ENCODE measurements at places on chromosomes 1 and 21. TPM values are rescaled to one million over a fixed set of nuclear protein-coding genes. Genes with fewer than 3 reads are reported as not detected.

GRCh38 chr1:15684042-15684461 is at the start of gene PLEKHM2:
Gene PLEKHM2, plus strand, starts transcription at chr1:15684320. Its CDS starts 239 bp downstream, at chr1:15684559.
- ATAC-seq, result peak; percentile 84

DNA sequence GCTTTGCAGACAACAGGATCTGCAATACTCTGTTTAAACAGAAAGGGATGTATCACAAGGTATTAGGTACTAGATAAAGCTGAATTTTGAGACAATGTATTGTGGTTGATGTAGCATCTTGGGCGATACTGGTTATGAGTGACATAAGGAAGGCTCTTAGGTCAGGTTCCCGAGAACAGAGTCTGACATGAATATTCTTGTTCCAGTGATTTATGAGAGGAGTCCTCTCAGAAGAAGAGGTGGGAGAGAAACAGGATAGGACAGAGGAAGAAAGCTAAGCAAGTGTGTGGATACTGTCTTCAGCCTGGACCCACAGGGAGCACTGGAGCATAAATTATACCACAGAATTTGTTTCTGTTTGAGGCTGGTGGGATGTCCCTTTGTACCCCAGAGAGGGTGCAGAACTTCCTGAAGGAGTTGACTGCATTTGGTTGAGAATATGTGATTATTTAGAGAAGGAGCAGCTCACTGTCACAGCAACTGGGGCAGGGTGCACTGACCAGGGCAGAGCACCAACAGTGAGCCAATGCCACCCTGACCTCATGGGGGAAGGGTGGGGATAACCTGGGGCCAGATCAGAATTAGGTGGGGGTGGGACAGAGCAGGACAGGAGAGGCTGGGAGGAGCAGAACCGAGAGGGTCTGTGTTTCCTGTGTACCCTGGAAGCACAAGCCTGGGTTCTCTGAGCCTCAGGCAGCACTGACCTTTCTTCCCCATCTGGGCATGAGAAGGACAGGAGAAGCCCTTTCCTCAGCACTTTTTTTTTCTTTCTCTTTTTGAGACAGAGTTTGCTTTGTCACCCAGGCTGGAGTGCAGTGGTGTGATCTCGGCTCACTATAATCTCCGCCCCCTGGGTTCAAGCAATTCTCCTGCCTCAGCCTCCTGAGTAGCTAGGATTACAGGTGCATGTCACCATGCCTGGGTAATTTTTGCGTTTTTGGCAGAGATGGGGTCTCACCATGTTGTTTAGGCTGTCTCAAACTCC is 36.3 kb upstream of the SLC6A9 start:
- ATAC-seq, result no peak

MSTO1 gene
- 58.8 TPM for total RNA-seq

SHISAL2A gene
- total RNA-seq, result 8.9 TPM

DOP1B gene
- 13.5 TPM for total RNA-seq

DNA sequence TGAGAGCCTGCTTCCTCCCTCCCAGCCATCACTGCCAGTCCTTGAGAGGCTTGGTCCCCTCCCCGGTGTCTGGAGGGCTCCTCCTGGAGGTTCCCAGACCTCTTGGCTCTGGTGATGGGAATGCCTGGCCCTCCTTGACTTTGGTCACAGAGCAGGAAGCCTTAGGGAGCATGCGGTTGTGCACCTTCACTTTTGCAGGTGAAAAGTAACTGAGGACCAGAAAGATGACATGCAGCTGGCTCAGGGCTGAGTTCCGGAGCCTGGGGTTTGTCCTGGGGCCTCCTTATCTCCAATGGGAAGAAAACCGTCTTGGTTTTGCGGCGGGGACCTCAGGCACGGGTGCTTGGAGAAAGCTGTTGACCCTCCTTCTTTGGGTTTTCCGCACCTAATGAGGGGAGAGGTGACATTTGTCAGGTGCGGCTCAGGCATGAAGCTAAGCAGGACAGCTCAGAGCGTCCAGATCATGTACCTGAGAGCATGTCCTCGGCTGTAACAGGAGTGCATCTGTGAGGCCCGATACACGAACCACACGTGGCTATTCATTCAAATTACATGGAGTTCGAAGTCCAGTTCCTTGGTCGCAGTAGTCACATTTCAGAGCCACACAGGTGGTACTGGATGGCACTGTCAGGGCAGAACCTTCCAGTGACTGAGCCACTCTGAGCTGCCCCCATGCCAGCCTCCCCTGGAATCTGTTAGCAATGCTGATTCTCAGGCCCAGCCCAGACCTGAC is 608 bp upstream of the MX2 start:
- no peak for ATAC-seq

DNA sequence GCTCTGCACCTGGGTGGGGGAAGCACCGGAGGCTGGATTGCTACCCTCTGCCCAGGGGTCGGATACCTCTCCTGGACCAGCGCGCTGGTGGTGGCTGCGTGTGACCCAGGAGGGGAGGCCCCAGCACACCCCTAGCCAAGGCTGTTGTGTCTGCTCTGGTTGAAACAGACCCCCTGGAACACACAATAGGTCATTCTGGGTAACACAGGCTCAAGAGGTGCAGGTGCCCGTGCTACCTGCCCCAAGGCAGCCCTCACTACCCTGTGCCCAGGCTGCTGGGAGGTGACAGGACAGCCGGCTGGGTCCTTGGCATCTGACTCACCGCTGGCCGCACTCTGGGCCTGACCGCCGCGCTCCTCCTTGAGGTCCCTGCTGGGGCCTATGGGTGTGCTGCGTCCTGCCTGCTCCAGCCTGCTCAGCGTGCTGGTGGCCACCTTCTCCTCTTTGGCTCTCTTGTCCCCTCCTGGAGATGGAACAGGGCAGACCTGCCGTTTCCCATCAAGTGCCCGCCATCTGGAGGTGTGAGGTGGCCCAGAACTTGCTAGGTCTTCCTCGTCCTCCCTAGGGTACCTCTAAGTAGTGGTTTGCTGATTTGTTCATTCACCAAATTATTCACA is 30.0 kb downstream of the ZBTB17 start:
- ATAC-seq, result no peak

- peak; percentile 5 for ATAC-seq
Observed at GRCh38 chr1:156149374-156150332, 3.7 kb upstream of the SEMA4A start.

DNA sequence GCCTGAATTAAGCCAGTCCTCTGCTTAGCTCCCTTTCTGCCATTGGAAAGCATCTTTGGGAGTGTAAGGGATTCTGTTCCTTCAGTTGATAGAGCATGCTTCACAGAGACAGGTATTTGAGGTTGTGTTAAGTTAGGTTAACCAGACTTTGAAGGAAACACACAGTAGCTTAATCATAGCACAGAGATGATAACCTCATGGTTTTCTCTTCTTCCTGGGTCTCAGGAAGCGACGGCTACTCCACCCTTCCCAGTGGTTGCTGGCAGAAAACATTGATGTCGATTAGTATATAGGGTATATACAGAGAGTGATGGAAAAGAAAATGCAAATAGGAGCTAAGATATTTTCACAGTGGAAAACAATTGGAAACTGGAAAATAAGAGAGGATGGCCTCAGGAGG is 42.0 kb downstream of the S1PR1 start:
- ATAC-seq, result peak; percentile 76

DLGAP3 gene
- total RNA-seq, result 1.3 TPM
